ENCODE measurements at places on chromosomes 12 and 14.

DNA sequence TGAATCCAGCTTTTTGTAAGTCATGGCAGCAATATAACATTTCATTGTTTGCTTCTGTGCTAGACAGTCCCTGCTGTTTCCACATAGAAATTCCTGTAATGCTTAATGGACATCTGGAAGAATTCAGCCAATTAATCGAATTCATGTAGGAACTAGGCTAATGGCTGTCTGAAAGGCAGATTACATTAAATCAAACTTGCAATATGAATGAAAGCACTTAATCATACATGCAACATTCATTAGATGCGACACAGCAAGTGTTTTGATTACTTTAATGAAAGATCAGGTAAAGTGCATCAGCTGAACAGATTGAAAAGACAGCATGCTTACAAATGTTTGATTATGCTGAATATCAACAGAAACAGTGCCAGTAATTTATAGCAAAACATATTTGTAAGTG, 24.1 kb upstream of the INSM2 start:
- no peak for DNase-seq

GRCh38 chr14:54490445-54491175, 1.8 kb upstream of the GMFB start:
- DNase-seq, result no peak

DNA sequence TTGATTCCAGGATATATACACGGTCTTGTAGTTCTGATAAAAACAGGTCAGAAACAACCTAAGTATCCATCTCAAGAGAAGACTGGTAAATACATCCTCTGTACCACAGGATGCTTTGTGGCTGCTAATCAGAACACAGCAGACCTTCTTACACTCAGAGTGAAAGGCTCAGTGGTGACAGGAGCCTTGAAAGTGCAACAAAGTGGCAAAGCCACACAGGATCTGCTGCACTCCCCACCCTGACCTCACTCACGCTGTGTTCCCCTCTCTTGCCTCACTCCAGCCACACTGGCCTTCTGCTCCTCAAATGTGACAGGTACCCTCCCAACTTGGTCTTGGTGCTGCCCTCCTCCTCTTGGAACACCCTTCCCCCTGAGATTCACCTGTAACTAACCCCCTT, 98.1 kb upstream of the GRIP1 start:
- DNase-seq, result no peak

DNA sequence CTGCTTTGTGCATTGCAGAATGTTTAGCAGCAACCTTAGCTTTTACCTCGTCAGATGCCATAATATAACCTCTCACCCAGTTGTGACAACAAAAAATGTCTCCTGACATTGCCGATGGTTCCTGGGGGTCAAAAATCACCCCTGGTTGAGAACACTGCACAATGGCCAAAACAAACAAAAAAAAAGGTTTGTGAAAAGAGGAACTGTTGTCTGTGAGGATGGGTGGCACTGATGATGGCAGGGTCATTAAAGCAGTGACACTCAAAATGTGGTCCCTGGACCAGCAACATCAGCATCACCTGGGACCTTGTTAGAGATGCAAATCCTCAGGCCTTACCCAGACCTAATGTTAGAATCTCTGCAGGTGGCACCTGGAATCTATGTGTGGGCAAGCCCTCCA, 36.4 kb upstream of the METAP2 start:
- DNase-seq, result no peak

DNA sequence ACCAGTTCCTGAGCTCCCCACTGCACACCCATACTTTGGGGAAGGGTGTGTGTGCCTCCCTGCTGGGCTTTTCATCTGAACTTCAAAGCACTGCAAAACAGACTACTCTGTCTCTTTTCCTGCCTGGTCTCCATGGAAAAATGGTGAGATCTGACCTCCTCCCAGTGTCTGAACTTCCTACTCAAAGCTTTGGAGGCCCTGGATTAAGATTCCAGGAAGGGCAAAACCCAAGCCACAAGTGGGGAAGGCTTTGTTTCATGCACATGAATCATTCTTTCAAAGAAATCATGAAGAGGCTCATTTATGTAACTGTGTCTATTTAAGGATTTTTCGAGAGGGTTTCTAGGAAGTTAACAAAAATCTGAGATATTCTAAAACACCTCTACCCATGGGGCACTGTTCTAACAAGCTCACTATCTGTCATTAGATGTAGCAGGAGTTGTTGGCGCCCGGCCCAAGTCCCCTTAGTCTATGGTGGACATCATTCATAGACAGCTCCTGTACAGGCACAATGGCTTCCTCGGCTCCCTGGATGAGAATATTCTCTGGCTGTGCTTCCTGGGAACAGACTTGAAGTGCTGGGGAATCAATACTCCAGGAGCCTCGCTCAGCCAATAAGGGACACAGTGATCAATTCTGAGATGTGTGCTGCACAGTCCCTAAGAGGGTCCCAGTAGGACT, 224.0 kb downstream of the KTN1 start:
- no peak for DNase-seq

- DNase-seq, result no peak
Observed at GRCh38 chr12:28537474-28537873, 347.2 kb downstream of the CCDC91 start.

DNA sequence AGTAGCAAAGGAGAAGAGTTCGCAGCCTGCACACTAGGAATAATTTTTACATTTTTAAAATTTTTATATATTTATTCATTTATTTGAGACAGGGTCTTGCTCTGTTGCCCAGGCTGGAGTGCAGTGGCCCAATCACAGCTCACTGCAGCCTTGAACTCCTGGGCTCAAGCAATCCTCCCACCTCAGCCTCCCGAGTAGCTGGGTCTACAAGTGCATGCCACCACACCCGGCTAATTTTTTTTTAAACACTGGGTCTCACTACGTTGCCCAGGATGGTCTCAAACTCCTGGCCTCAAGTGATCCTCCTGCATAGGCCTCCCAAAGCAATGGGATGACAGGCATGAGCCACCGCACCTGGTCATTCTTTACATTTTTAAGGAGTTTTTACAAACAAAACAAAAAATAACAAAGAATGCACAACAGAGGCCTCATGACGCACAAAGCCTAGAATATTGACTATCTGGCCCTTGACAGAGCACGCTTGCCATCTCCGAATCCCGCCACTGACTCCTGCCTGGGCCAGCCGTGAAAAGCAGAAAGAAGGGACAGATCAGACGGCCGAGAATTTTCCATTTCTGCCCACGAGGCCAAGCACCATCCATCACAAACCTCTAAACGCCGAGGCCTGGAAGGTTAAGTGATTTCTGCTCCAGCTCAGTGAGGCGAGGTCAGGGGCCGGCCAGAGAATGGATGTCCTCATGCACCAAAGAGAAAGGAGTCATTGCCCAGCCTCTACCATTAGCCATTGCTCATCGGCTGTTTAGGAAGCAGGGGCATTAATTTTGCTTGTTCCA, 120.0 kb downstream of the SCARB1 start:
- DNase-seq, result no peak

- no peak for DNase-seq
Observed at GRCh38 chr12:51798501-51798900, 50.0 kb downstream of the FIGNL2 start.

GRCh38 chr14:89226801-89227495, 190.1 kb downstream of the FOXN3 start:
- no peak for DNase-seq

- DNase-seq, result no peak
Observed at GRCh38 chr12:104596134-104596799, 139.5 kb downstream of the CHST11 start.

GRCh38 chr12:110661337-110661972, 27.5 kb downstream of the HVCN1 start:
- no peak for DNase-seq

DNA sequence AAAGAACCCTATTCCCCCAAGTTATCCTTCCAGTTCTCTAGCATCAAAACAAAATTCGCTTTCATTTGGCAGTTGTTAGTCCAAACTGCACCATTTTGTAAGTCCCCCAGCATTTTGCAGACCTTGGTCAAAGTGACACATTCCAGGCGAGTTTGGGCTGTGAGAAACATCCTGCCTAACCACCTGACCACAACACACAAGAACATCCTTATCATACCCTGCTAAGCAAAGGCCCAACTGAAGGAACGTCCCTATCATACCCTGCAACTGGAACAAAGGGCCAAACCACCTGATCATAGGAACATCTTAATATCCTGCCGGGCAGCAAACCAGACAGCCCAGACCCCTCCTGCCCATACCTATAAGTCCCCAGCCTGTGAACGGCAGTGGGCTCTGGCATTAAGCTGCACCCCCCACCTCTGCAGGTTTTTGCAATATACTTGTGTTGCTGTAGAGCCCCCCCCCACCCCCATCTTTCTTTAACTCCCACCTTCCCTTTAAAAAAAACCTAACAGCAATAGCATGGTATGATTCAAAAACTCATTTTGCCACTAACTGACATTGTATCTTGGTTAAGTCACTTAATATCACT, 2.7 kb downstream of the PCNX4 start:
- no peak for DNase-seq

DNA sequence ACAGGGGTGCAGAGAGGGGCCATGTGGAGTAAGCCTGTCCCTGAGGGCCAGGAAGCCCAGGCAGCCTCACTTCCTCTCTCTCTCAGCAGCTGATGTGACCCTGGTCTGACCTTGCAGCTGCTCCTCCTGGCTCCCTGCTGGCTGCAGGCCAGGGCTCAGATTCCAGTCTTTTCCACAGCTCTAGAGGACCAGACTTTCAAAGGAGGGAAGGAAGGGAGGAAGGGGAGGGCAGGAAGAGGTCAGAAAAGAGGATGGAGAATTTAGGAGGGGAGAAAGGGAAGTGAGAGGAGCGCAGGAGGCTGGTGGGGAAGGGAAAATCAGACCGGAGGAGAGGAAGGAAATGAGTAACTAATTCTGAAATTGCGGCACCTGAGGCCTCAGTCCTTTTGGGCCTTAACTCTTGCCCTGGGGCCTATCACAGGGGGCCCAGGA, 40.9 kb upstream of the VASH1 start:
- DNase-seq, result no peak

DNA sequence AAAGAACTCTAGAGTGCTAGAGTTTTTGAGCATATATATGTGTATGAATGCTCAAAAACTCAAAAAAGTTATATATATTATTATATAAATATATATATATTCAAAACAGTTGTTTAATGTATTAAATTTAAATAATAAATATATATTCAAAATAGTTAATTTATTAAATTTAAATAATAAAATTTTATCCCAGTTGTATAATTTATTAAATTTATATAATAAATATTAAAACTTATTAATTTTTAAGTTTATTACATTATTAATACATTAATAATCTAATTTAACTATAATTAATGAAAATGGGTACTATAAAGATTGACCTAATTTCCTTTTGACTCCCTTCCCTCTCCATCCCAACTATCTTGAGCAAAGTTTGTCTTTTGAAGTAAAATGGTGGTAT, 97.8 kb downstream of the RERG start:
- DNase-seq, result no peak

DNA sequence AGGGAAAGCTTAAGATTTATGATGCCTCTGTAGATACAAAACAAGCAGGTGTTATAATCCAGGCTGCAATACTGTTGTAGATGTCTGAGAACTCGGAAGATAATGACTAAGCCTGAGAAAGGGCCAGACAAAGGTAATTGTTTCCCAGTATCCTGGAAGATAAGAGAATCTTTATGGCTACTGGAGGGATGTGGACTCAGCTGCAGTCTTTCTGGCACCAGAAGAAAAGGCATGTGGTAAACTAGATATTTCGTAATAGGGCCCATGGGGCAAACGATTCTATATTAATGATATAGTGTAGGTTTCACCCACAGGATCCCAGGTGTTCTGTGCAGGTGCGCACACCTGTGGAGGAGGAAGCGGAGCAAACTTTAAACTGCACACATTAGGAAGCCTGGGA, 9.2 kb upstream of the APOLD1 start:
- DNase-seq, result no peak

GRCh38 chr14:34228650-34228976, 233.4 kb downstream of the SPTSSA start:
- no peak for DNase-seq

GRCh38 chr12:109432842-109433304, 44.2 kb downstream of the KCTD10 start:
- DNase-seq, result peak; percentile 51

DNA sequence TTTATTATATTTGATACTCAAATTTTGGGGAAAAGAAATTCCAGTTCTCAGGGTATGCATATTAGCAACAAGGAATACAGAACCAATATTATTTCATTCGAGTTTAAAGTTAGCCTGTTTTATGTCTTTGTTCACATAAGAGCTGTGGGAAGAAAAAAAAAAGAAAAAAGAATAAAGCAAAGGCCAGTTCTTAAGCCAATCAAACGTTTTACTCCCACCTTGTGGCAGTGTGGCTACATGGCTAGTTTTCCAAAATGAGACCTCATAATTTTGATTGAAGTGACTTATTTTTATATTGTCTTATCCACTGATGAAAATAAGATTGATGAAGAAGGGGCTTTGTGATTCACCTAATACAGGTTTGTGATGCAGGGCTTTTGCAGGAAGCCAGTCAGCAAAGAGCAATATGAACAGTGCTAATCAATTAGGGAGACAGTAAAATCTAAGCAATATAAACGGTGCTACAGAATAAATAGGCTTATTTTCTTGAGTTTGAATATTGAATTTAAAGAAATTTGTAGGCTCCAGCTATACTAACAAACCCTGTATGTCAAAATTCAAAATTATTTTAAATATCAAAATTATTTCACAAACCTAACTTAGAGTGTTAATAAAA, 624.1 kb upstream of the FOXG1 start:
- DNase-seq, result no peak

- DNase-seq, result no peak
Observed at GRCh38 chr14:75911883-75912282, 69.9 kb downstream of the TGFB3 start.

GRCh38 chr12:131097202-131098177, 143.8 kb downstream of the ADGRD1 start:
- DNase-seq, result no peak

DNA sequence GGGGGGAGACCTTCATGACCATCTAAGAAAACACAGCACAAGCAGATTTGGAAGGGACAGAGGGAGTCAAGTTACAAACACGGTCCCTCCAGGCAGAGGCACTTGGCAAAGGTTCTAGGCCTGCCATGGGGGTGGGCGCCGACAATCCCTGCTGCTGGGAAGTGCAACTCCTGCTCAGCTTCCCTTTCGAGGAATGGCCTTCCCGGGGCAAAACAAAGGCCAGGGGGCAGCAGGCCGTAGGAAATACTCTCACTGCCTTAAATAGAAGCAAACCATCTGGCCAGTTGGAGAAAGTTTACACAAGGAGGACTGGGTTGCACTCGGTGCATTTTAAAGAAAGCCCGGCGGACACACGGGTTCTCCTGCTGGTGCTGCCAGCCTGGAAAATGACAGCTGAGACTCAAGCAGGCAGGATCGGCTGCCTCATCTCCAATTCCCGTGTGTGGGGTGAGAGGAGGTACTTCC, 65.8 kb downstream of the ITPK1 start:
- DNase-seq, result no peak

GRCh38 chr12:129064209-129064855, 211.1 kb downstream of the GLT1D1 start:
- no peak for DNase-seq

Data from stimulated activated CD4-positive, alpha-beta T cell treated with anti-CD3 and anti-CD28 coated beads, TNF-alpha, amount 100 ng/mL, for 4 hours (primary cell).